ENCODE measurements at places on chromosomes 4 and X.

DNA sequence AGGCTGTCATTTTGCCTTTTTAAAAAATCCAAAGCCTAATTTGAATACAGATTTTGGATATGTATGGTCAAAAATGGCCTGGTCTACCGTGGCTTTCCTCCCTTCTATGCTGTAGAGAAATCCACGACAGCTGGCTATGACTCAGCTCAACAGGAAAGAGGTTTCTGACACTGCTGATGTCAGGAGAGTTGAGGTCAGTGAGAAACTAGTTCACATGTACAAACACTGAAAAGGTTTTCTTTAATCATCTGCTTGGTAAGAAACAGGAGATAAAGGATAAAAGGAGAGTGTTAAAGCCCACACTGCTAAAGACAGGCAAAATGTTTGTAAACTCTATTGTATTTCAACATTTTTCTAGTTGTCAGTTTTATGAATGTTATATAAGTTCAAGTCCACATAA lies 113.9 kb downstream of the NYX start:
- DNase-seq = peak; percentile 67

- DNase-seq = no peak
These were observed 85.4 kb downstream of the PHKA2 start for GRCh38 chrX:18898492-18898891.

GRCh38 chrX:146435472-146435871 lies 374.1 kb upstream of the CXorf51B start:
- no peak for DNase-seq

GRCh38 chrX:10387011-10387410 lies 230.2 kb downstream of the CLCN4 start:
- no peak for DNase-seq

DNA sequence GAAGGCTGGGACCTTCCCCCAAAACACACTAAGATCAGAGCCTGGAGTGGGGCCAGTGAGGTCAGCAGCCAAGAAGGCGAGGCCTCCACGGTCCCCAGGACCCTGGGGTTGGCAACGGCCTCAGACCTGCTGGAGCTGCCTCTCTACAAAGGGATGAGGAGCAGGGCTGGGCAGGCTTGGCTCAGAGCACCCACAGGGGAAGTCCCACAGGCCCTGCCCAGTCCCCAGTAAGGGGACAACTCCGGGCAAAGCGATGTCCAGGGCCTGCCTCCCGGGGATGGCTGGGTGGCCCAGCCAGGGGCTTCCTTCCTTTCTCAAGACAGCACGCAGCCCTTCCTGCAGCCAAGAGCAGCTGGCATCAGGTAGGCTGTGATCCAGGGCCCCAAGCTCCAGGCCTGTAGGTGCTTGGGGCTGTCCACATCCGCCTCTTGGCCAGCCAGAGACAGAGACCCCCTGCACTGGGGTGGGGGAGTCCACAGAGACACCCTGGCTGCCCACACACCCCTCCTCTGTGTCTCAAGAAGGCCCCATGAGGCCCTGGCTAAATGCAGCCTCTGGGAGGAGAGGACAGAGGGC lies 5.7 kb downstream of the MXD4 start:
- DNase-seq = peak; percentile 60

DNA sequence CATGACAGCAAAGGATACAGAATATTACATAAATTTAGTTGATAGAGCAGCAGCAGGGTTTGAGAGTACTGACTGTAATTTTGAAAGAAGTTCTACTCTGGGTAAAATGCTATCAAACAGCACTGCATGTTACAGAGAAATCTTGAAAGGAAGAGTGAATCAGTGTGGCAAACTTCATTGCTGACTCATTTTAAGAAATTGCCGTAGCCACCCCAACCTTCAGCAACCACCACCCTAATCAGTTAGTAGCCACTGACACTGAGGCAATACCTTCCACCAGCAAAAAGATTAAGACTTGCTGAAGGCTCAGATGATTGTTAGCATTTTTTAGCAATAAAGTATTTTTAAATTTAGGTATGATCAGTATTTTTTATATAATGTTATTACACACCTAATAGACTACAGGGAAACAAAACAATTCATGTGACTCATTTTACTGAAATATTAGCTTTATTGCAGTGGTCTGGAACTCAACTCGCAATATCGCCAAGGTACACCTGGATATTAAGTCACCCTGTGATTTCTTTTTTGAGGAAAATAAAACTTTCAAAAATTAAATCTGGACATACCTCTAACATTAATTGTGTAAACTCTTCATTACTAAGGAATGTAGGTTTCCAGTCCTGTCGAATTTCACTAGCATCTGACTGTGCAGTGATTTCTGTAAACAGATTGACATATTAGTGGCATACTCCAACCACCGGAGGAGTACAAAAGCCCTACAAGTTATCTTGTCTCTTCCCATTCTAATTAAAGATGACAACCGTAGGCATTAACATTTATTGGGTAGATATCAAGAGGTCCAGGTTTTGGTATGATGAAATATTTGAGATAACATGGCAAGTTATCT lies 71.1 kb downstream of the CLOCK start:
- DNase-seq = no peak

- DNase-seq = no peak
These were observed 30.7 kb downstream of the PALLD start for GRCh38 chr4:168527560-168527959.

GRCh38 chrX:40735325-40736169 lies at the start of gene MED14:
MED14 (minus strand) TSS chrX:40735542; CDS start chrX:40735412, 130 bp downstream.
- DNase-seq = peak; percentile 96

- DNase-seq = no peak
These were observed 210.8 kb upstream of the TEX13C start for GRCh38 chrX:125108921-125109320.

- DNase-seq = no peak
These were observed 156.9 kb downstream of the SLIT2 start for GRCh38 chr4:20408611-20409010.

GRCh38 chr4:82275431-82276331 lies 98.1 kb downstream of the HNRNPD start:
- no peak for DNase-seq

- DNase-seq = no peak
These were observed 34.7 kb downstream of the ERVMER34-1 start for GRCh38 chr4:52716364-52717151.

DNA sequence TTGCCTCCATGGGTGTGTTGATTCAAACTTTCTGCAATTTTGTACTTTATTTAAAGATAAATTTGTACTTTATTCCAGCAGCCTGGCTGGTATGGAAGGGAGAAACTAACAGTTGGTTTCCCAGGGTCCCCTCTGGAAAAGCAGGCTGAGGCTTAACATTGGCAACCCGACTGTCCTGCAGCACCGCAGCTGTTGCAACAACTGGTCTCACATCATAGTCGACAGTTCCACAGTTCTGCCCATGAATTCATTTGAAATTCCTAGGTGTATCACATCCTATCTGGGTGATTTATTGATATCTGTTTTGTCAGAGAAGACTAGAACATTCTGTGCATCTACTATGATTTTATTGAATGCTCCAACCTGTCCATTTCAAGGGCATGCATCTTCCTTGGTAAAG lies 98.8 kb upstream of the GATB start:
- DNase-seq = no peak

GRCh38 chr4:3479358-3480101 lies 16.4 kb downstream of the DOK7 start:
- no peak for DNase-seq

DNA sequence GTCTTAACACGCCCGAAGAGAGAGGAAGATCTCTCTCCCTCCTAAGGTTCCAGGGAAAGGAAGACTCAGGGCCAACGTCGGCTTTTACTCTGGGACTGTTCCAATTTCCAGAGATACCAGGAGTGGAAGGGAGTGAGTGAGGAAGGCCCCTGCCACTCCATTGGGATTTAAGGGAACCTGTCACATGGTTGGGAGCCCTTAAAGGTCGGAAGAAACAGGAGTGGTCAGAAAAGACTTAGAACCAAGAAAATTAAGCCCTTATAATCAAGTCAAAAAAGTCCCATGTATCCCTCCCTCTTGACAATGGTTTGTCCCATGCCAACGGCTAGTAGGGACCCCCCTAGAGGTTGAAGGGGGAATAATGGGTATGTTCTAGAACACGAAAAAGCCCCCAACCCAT lies at the start of gene TEX13A:
TEX13A (minus strand) TSS at position 59 of the 400 bp plus-strand sequence. CDS start 297 bp downstream, outside the sequence.
- DNase-seq = no peak

DNA sequence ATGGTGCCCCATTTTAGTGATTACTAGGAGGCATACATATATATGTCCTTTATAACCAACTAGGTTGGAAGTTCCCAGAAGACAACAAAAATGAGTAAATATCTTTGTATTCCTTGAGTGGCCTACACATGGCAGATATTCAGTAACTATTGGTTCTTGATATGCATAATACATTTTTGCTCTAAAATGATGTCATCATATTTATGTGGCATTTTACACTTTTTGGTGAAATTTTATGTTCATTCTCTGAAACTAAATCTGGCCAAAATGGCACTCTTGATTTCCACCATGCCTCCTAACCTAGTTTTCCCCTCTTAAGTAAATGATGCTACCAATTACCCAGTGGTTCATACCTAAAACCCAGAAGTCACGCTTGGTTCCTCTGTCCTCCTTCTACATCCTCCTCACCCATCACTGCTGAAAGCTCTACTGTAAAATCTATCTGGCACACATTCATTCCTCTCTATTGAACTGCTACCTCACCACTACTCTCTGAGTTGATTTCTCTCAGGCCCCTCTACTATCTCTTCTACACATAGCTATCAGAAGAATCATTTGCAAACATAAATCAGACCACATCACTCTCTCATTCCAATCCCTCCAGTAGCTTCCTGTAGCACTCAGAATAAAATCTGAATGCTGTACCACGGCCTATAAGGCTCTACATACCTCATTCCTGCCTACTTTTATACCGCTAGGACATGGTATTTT lies 13.4 kb downstream of the SLC10A7 start:
- DNase-seq = no peak

DNA sequence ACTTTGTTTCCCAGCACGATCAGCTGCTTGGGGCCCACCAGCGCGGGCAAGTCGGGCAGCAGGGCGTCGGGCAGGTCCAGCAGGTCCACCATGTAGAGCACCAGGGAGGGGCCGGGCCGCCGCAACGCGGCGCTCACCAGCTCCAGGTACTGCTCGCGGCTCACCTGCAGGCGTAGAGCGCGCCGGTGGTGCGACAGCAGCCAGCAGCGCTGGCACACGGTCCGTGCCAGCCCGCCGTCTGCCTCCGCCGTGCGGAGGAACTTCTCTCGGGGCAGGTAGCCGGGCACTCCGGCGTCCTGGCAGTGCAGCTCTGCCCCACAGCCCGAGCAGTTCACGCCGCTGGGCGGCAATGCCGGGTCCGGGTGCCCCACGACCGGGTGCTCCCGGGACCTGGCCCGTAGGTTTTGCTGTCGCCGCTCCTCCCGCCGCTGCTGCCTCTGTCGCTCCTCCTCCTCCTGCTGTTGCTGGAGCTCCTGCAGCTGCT lies 527 bp downstream of the NOA1 start:
- peak; percentile 86 for DNase-seq

DNA sequence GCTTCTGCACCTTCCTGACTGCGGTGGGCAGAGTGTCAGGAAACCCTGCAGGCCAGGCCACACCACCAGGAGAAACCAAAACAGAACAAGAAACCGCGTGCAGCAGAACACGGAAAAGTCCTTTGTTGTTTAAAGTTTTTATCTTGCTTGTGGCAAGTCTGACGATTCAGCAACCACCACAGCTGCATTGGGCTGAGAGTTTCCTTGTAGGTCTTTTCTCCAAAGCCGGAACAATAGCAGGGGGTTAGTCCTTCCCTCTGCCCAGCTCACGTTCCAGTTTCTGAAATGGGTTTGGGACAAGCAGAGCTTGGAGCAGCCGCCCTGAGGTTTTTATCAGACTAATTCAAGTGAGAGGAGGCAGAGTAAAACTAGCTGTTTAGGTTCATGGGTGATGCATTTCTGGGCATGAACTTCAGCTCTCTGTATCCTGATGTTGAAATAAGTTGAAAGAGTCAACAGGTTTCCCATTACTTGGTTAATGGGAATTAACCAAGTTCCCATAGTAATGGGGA lies 216.9 kb downstream of the PTTG2 start:
- DNase-seq = peak; percentile 84

GRCh38 chr4:174375422-174375821 lies 91.7 kb downstream of the CEP44 start:
- no peak for DNase-seq

DNA sequence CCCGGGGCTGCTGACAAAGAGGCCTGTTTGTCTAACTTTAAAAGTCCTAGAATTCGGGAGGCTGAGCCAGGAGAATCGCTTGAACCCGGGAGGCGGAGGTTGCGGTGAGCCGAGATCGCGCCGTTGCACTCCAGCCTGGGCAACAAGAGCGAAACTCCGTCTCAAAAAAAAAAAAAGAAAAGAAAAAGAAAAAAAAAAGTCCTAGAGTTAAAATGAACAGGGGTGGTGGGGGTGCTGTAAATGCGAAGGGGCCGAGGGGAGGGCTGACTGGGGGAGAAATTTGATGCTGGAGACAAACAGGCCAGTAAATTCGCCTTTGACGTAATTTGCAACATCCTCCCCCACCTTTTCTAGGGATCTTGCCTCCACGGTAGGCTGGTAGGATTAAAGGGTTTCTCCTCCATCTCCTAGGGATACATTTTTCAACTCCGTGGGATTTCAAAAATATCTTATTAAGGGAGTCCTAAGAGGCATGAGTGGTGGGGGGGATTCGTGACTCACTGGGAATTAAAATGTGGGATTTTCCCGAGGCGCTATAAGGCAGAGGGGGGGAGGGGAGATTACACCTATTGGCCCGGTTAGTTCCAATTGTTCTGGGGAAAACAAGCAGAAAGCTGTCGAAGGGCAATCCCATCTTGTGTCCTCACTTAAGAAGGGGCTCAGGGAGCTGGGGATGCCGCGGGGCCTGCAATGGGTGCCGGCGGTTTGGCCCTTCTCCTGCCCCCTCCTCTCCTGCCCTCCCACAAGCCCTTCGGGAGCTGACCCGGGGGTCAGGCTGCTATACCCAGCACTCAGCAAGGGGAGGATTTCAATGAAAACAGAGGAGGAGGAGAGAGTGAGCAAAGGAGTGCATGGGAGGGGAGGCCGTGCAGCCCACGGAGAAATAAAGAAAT lies 3.0 kb upstream of the BCOR start:
- no peak for DNase-seq

DNA sequence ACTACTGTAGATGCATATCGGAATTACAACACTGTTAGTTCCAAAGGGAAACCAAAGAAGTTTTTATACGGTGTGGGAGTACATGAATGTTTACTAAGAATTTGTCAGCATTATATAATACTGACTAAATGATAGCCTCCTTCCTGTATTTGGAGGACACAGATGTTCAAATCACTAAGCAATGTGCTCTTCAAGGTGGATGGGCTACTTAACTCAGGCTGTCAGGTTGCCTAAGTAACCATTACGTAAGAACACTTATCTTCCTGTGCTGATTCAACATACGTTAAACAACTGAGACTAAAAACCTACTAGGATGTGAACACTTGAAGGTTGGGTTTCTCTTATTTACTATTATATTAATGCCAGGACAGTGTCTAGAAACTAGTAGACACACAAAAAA lies 81.9 kb upstream of the HPGD start:
- DNase-seq = no peak
